ENCODE measurements at places on chromosomes 1 and 21.
A peak's percentile ranks its signal among the peaks of the same experiment; 100 is the strongest.

GRCh38 chr21:45972716-45973474 lies 8.7 kb upstream of the COL6A1 start:
- DNase-seq: no peak

DNA sequence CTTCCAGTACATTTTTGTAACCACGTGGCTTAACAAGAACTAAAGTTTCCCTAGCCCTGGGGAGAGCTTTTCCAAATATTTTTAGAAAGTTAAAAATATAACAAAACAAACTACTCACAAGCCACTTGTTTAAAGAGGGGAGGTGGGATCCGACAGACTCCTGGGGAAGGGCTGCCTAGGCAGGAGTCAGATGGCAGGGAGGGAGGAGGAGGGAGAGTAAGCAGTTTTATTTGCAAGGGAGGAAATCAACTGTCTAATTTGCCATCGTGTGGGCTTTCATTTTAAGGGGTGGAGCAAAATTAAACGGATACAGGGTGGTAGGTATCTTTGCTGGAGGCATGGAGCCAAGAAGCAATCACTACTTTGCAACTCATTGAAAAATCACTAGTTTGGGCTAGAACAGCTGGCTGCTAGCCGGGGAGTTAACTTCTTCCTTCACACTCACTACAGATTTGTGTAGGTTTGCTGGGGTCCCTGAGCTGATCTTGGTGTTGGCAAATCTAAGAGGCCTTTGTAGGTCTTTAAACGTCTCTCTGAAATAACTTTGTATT lies 8.8 kb downstream of the BARHL2 start:
- DNase-seq: no peak

- DNase-seq: no peak
Measured at GRCh38 chr1:59107516-59107915, 189.4 kb upstream of the FGGY start.

GRCh38 chr1:47759251-47759935 lies 237.8 kb downstream of the TRABD2B start:
- no peak for DNase-seq

GRCh38 chr1:17826165-17826488 lies 71.0 kb downstream of the ACTL8 start:
- no peak for DNase-seq

- no peak for DNase-seq
Measured at GRCh38 chr1:170993151-170993550, 57.8 kb downstream of the MROH9 start.

- DNase-seq: no peak
Measured at GRCh38 chr1:14612256-14612655, 13.8 kb downstream of the KAZN start.

GRCh38 chr1:2951856-2952255 lies 69.4 kb upstream of the ACTRT2 start:
- no peak for DNase-seq

DNA sequence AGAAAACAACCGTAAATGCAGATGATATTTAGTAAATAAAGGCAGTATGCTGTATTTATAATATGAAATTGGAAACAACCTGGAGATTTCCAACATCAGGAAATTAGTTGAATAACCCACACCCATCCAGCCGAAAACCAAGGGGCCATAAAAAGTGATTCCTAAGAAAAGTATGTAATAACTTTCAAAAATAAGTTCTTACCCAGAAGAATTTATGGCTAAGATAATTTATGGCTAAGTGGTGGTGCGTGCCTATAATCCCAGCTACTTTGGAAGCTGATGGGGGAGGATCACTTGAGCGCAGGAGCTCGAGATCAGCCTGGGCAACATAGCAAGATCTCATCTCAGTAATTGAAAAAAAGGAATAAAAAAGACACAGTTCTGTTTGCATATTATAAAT lies 43.2 kb downstream of the TMCO4 start:
- no peak for DNase-seq

GRCh38 chr1:28548318-28548717 lies 4.6 kb upstream of the TRNAU1AP start:
- DNase-seq: no peak

- peak; percentile 82 for DNase-seq
Measured at GRCh38 chr1:244049162-244050013, 1.7 kb upstream of the ZBTB18 start.

DNA sequence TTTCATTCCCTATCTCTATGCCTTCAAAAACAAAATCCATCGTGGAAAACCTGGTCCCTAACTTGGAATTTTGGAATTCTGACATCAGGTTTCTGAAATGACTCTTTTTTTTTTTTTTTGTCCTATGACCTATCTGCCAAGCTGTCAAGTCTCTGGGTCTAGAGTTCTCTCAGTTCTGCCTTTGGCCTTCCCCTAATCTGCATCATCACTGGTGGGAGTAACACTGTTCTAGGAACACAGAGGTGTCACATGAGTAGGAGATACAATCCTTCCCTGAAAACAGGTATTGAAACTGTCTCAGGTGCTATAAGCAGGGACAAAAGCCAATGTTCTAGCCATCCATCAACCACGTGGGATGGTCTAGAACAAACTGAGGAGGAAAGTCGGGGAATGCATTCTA lies 142.0 kb upstream of the ATP1B1 start:
- DNase-seq: no peak

GRCh38 chr1:2151911-2152310 lies 42.7 kb downstream of the FAAP20 start:
- no peak for DNase-seq

- no peak for DNase-seq
Measured at GRCh38 chr1:178645157-178645807, 79.8 kb upstream of the RALGPS2 start.

Measured in naive B cell (primary cell).